ENCODE measurements at places on chromosomes 11 and 22.

DNA sequence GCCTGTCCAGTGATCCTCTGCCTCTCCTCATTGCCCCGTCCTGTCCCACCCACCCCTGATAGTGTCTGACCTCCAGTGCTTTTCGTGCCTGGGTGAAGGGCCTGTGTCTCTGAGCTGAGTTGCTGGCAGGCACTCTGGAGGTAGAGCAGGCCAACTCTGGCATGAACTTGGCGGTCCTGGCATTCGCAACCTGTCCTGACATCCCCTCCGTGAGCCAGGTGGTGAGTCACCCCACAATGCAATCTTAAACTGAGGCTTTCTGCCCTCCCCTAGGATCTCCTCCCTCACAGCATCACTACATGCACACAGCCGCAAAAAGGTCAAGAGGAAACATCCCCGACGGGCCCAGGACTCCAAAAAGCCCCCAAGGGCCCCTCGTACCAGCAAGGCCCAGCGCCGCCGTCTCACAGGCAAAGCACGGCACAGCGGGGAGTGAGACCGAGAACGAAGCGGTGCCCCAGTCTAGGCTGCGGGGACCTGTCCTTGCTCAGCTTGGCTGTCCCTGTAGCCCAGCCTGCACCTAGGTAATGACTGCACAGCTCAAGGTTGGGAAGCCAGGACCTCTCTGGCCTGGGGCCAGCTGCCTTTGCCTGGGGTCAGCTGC is 4.9 kb downstream of the NOL12 start:
- DNase-seq = no peak

DNA sequence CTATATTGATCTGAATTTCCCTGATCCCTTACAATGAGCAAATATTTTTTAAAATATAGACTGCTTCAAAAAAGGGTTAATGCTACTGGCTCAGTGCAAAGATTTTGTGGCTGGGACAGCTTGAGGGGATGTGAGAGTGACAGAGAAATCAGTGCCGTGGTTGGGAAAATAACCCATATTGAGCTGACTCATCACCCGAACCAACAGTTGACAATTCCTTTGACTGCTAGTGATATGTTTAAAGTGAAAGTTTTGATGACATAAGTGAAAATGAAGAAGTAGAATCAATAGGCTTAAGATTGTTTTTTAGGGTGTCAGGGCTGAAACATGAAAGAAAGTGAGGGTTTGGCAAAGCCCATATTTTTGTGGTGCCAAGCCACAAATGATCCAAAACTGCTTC is 257.1 kb upstream of the TENM4 start:
- DNase-seq = no peak

DNA sequence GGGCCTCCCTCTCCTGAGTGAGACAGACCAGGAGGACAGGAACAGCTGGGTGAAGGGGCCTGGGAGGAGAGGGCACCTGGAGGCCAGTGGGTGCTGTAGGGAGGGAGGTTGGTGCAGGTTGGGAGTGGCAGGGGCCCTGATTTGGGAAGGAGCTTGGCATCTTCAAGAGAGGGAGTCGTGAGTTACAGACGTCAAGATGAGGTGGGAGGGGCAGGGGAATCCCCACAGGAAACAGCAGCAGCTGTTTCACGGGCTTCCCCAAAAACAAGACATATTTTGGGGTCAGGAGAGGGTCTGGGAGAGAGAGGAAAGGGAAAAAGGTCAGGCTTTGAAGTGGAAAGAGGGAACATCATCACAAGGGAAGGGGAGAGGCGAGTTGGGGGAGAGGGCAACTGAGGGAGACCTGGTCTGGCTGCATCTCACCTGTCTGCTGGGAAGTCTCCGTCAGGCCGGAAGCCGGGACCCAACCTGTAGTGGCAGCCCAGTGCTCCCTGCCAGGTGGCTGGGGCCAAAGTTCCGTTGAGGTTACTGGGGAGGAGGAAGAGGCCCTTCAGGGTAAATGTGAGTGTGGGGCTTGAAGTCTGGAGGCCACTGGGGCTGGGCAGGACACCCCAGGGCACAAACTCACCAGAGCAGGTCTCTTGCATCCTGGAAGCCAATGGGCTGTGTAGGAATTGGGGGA is 4.4 kb downstream of the NAALADL1 start:
- DNase-seq = peak; percentile 67

DNA sequence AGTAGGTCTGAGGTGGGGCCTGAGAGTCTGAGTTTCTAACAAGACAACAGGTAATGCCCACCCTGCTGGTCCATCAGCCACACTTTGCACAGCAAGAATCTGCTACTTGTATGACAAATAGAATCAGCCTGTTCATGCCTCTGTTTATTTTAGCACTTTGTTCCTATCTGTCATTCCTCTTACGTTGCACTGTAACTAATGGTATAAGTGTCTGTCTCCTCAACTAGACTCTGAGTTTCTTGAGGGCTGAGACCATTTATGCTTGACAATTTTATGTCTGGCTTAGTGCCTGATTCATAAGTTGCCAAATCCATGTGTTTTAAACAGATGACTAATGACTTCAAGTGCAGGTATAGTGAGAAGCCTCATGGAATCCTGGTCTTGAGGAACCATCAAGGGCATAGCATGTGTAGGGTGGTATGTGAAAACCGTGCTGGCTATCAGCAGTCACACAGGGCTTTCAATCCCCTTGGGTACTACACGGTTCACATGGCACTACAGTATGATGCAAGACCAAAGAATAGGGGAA is 209.7 kb downstream of the C11orf91 start:
- DNase-seq = no peak

- DNase-seq = peak; percentile 91
Measured at GRCh38 chr22:21938071-21938822, 14.4 kb downstream of the PPM1F start.

DNA sequence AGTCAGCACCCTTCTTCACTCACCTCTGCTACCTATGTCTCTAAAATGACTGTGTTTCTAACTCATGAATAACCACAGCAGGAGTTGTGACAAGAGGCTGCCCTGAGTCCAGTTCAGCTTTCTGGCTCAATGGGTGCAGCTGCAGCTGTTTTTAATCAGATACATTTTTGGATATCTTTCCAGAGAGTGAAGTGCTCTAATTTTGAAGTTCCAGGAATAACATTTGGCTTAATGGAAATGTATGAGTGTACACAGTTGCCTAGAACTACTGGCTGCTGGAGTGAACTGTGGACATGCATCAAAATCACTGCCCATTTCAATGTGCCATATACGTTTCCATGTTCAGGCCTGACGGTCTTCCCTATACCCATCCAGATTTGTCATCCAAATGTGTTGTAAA is 769.5 kb upstream of the ANO3 start:
- DNase-seq = no peak

DNA sequence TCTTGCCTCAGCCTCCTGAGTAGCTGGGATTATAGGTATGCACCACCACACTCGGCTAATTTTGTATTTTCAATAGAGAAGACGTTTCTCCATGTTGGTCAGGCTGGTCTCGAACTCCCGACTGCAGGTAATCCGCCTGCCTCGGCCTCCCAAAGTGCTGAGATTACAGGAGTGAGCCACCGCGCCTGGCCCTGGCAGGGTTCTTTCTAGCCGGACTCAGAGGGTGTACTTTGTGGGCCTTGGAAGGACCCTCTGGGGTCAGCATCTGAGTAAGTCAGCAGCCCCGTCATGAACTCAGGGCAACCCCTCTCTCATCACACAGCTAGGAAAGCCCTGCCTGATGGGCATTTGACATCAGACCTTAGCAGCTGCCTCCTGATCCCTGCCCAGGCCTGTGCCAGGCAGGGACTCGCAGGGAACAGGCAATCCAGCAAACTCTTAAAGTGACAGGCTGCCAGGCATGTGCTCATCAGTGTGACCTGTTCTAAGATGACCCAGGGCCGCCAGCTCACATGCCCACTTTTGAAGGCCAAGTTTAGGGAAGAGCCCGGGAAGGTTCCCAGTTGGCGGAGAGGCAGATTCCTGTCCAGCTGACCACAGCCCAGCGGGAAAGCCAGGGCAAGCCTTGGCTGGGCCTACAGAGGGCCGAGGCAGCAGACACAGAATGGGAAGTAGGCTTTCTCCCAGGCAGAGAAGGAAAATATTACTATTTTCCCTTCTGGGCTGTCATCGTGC is 92.9 kb downstream of the MORC2 start:
- DNase-seq = no peak

DNA sequence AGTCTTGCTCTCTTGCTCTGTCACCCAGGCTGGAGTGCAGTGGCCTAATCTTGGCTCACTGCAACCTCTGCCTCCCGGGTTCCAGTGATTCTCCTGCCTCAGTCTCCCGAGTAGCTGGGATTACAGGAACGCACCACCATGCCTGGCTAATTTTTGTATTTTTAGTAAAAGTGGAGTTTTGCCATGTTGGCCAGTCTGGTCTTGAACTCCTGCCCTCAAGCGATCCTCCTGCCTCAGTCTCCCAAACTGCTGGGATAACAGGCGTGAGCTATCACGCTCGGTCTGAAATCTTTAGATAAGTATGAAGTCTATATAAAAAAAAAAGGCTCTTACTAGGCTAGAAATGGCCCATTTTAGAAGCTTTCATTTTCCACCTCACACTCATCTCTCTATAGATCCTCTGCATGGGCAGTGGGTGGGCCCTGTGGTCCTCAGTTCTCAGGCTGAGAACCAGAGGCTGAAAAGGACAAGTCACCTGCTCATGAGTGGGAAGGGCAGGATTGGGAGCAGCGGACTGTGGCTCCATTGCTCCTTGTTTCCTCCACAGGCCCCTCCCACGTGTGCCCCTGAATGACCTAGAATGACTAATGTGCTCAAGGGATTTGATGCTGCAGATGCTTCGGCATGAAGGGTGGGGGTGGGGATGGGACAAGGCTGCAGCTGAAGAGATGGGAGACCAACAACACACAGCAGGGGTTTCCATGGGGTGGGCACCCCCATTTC is 19.8 kb upstream of the PRAME start:
- DNase-seq = no peak

All from B cell (primary cell).